ENCODE measurements at places on chromosomes 2 and 18. TPM values are rescaled to one million over a fixed set of nuclear protein-coding genes. Genes with fewer than 3 reads are reported as not detected.

DNA sequence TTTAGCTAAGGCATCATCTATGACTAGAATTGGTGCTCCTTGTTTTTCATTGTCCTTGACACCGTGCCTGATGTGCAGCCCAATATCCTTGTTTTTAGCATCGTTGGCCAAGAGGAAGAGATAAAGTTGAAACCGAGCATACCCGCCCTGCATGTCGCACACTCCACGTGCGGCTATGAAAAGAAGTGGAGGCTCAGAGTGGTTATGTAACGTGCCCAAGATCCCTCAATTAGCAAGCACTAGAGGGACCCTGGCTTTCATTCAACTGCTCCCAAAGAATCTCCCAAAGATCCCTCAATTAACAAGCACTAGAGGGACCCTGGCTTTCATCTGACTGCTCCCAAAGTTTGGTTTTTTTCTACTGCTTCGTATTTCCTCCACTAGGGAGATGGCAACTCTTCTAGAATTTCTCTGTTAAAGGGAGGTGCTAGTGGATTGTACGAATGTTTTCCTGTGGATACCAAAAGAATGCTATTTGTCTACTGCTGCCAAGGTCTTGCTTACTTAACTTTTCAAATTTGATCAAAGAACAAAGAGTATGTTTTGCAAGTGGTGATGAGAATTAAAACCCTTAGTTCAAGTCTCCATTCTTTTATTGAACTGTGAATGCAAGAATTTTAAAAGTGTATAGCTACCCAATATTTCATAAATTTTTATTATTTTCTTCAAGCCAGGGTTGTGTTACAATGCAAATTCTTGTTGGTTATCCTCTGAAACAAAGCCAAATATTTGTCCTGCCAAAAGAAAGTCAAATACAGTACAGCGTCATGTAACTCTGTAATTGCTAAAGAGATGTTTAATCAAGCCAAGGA lies 92.1 kb downstream of the AOX1 start:
- no peaks in the 10 kb centered on the region for H3K4me1 ChIP-seq
- DNase-seq, result peak; percentile 4
- no peak overlapping the region for H3K4me3 ChIP-seq
- no peak overlapping the region for H3K27ac ChIP-seq

DNA sequence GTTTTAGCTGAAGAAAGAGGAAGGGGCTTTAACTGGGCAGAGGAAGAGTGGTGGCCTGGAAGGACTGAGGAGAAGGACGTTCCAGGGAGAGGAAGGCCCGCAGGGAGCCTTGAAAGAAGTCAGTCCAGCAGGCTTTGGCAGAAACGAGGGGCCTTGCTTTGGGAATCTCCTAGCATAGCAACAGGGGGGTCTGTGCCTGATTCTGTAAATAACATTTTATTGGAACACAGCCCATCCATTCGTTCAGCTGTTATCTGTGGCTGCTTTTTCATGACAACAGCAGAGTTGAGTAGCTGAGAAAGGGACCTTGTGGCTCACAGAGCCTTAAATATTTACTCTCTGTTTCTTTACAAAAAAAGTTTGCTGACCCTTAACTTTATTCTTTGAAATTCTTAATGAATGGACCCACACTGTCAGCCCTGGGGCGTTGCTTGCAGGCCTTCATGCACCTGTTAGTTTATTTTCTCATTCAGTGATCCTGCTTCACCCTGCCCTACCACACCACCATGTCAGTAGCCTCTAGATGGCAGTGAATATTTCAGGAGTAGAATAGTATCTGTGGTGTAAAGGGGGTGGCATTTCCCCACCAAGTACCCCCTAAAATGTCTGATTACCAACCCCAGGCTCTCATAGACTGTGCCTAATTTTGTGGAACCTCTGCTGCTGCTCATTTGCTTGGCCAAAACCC lies 61.0 kb downstream of the MGAT5 start:
- no peaks in the 10 kb centered on the region for H3K27me3 ChIP-seq
- no peak for DNase-seq
- H3K27ac ChIP-seq, result no peak overlapping the region
- H3K4me1 ChIP-seq, result peaks cover 9% of the 10 kb centered on the region

The MAP3K19 gene
- total RNA-seq, result not detected

DNA sequence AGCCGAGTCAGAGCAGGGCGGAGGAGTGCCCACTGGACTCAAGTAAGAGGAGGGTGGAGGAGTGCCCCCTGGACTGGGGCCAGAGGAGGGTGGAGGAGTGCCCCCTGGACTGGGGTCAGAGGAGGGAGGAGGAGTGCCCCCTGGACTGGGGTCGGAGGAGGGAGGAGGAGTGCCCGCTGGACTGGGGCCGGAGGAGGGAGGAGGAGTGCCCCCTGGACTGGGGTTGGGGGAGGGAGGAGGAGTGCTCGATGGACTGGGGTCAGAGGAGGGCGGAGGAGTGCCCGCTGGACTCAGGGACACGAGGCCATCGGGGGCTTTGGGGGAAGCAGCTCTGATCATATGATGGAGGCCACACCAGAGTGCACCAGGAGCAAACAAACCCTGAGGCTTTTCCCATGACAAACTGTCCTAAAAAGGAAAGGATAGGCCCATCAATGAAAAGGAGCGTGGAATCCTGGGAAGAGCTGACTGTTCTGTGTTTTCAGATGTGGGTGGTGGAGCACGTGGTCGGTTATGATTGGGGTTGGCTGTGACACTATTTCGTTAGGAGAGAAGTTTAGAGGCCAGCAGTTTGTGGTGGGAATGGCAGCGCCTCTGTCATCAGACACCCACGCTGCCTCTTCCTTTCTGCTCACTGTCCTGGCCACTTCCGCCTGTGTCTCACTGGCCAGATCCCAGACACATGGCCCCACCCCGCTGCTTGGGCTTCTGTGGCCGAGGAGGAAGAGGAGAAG lies 24.5 kb upstream of the HPCAL1 start:
- H3K27me3 ChIP-seq, result no peaks in the 10 kb centered on the region
- H3K4me1 ChIP-seq, result peaks cover 7% of the 10 kb centered on the region
- DNase-seq, result peak; percentile 81
- peak overlapping the region; percentile 31 for H3K27ac ChIP-seq
- H3K36me3 ChIP-seq, result no peaks in the 10 kb centered on the region
- H3K4me3 ChIP-seq, result no peak overlapping the region

The CCL20 gene
- total RNA-seq, result not detected

- H3K27me3 ChIP-seq, result no peaks in the 10 kb centered on the region
- H3K27ac ChIP-seq, result no peak overlapping the region
- no peaks in the 10 kb centered on the region for H3K4me1 ChIP-seq
- no peak for DNase-seq
These were observed 221.8 kb upstream of the CTAGE1 start for GRCh38 chr18:22639561-22639960.

DNA sequence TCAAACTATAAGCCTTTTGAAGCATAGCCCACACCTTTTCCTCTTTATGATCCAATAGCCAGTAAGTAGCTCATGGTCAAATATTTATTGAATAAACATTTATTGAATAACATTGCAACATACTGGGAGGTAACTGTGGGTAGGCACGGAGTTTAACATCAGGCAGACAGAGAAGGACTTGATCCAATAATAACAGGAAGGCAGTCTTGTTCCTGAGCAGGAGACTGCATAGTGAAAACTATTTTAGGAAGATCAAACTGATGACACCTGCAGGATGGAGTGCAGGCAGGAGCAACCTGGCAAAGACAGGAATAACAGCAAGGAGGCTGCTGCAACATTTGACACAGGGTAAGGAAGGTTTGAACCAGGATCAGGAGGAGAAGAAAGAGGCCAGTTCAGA lies 3.1 kb upstream of the DCTN1 start:
- no peaks in the 10 kb centered on the region for H3K36me3 ChIP-seq
- no peaks in the 10 kb centered on the region for H3K27me3 ChIP-seq
- H3K27ac ChIP-seq, result no peak overlapping the region
- DNase-seq, result no peak

- DNase-seq, result no peak
- no peak overlapping the region for H3K4me3 ChIP-seq
- no peaks in the 10 kb centered on the region for H3K4me1 ChIP-seq
- H3K27ac ChIP-seq, result no peak overlapping the region
These were observed 65.3 kb downstream of the BIRC6 start for GRCh38 chr2:32422133-32422532.

The METAP1D gene
- total RNA-seq, result 5.2 TPM

The MC4R gene
- total RNA-seq, result not detected

DNA sequence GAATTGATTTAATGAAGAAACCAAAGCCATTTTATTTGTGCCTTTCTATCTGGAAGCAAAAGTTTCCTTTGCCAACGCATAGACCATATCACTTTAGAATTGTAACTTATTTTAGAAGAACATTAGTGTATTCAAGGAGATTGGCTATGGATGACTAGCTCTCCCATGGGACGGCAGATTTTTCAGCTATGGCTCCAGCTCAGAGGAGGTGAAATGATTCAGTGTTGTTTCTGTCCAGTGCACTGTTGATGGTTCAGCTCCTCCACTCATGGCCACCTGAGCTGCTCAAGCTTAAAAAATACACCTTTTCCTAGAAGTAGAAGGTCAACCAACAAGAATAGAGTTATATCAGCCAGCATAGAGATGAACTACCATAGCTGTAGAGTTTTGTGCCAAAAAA lies 1597.5 kb upstream of the PIK3C3 start:
- peaks cover 20% of the 10 kb centered on the region for H3K4me1 ChIP-seq
- H3K4me3 ChIP-seq, result no peak overlapping the region
- H3K27me3 ChIP-seq, result no peaks in the 10 kb centered on the region
- peak overlapping the region; percentile 28 for H3K27ac ChIP-seq

- no peak for DNase-seq
- no peaks in the 10 kb centered on the region for H3K4me1 ChIP-seq
- no peak overlapping the region for H3K27ac ChIP-seq
- H3K4me3 ChIP-seq, result no peak overlapping the region
These were observed 14.7 kb upstream of the ATP6V1B1 start for GRCh38 chr2:70921031-70921430.

The SLC9A2 gene
- 1.3 TPM for total RNA-seq

GRCh38 chr2:74228772-74229171 lies 30.4 kb downstream of the MTHFD2 start:
- DNase-seq, result no peak
- H3K27ac ChIP-seq, result no peak overlapping the region

- H3K27me3 ChIP-seq, result no peaks in the 10 kb centered on the region
- no peaks in the 10 kb centered on the region for H3K4me1 ChIP-seq
- H3K27ac ChIP-seq, result no peak overlapping the region
These were observed 1273.5 kb upstream of the CRIM1 start for GRCh38 chr2:35082072-35082471.

- H3K4me1 ChIP-seq, result peaks cover 6% of the 10 kb centered on the region
- no peak overlapping the region for H3K27ac ChIP-seq
These were observed 22.8 kb upstream of the ME2 start for GRCh38 chr18:50855976-50856757.

DNA sequence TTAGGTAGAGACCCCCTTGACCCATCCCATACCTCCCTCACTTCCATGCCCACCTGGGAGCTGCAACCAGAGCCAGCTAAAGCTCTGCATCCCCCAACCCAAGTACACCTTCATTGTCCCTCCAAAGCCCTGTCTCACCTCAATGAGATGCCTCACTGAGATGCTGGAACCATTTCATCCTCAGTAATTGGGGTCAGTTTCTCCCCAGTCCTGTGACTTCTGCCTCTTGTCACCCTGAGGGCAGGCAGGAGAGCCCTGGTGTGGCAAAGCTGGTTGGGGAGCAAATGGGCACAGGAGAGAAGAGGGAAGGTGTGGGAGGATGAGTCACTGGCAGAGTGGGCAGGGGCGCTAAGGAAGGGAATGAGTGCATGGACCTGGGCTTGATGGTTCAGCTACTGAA lies 27.9 kb upstream of the NT5DC4 start:
- DNase-seq, result no peak
- H3K4me3 ChIP-seq, result no peak overlapping the region
- peaks cover 4% of the 10 kb centered on the region for H3K4me1 ChIP-seq
- no peak overlapping the region for H3K27ac ChIP-seq

The DSC2 gene
- total RNA-seq, result 7.4 TPM

DNA sequence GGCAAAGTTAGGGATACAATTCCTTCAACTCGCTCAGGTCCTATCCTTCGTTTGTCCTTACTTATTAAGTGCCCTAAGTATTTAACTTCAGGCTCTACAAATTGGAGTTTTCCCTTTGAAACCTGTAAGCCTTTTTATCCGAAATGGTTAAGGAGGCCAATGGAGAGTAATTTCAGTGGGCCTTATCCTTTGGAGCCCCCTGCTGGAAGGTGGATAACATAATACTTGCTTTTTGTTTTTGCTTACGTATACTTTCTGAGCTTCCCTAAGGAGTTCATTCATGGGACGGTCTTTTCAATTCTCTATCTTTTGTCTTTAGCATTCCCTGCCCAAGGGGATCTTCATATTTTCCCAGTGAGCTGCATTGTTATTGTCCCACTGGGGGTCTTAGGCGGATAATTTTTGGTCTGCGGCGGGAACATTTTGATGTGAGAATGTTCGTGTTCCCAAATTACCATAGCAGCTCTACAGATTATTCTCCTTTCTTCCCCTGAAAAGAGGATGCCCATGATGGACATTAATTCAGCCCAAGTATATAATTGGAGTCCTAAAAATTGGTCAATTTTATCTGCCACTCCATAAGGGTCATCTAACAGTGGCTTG lies 34.4 kb upstream of the TRAPPC8 start:
- no peak overlapping the region for H3K4me3 ChIP-seq
- DNase-seq, result peak; percentile 19
- no peaks in the 10 kb centered on the region for H3K4me1 ChIP-seq
- no peaks in the 10 kb centered on the region for H3K27me3 ChIP-seq
- no peaks in the 10 kb centered on the region for H3K36me3 ChIP-seq

DNA sequence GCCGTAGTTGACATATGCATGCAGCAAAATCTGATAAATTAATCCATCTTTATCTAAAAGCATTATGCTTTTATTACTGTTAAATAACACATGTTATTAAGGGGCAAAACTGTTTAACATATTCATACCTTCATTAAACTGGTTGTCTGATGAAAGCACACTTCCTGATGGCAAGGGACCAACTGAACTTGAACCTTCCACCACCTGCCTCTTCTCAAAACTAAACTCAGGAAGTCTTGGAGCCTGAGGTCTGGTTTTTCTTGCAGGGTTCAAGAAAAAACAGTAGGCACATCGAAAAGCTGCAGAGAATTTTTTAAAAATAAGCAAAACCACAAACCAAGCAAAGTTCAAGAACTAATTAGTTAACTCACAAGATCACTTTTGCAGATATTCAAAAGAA lies 64.9 kb downstream of the LNPK start:
- no peak for DNase-seq
- H3K27ac ChIP-seq, result no peak overlapping the region
- no peak overlapping the region for H3K4me3 ChIP-seq
- no peaks in the 10 kb centered on the region for H3K27me3 ChIP-seq
- H3K4me1 ChIP-seq, result no peaks in the 10 kb centered on the region
- no peaks in the 10 kb centered on the region for H3K36me3 ChIP-seq

GRCh38 chr2:27724905-27725701 lies 46.4 kb upstream of the MRPL33 start:
- H3K27ac ChIP-seq, result peak overlapping the region; percentile 45
- no peaks in the 10 kb centered on the region for H3K27me3 ChIP-seq
- H3K36me3 ChIP-seq, result no peaks in the 10 kb centered on the region
- H3K4me1 ChIP-seq, result peaks cover 19% of the 10 kb centered on the region
- H3K4me3 ChIP-seq, result no peak overlapping the region
- DNase-seq, result peak; percentile 35

The CDKL4 gene
- total RNA-seq, result 0.81 TPM

DNA sequence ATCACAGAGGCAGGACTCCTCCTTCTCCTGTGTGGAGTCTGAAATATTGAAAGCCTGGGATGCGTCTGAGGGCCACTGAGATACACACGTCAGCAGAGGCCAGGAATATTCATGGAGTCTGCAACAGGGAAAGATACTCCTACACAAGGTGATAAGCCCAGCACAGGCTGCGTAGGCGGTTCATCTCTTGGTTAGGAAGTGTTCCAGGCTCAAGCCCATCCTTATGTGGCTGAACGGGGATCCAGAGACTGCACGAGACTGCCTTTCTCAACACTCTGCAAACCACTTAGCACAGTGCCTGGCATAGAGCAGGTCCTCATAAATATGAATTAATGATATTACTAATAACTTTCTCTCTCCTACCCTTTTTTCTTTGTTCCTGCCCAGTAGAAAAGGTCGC lies 29.2 kb upstream of the AGPS start:
- H3K27me3 ChIP-seq, result no peaks in the 10 kb centered on the region
- H3K4me3 ChIP-seq, result no peak overlapping the region
- DNase-seq, result no peak
- H3K27ac ChIP-seq, result no peak overlapping the region
